Retinal pigment epithelial cell (primary cell): ENCODE measurements at places on chromosomes 11 and 22.

DNA sequence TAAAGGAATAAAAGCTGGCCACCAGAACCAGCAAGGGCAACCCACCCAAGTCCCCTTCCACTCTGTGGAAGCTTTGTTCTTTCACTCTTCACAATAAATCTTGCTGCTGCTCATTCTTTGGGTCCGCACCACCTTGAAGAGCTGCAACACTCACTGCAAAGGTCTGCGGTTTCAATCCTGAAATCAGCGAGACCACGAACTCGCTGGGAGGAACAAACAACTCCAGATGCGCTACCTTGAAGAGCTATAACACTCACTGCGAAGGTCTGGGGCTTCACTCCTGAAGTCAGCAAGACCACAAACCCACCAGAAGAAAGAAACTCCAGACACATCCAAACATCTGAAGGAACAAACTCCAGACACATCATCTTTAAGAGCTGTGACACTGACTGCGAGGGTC is 365.2 kb upstream of the LUZP2 start:
- no peak for DNase-seq

GRCh38 chr11:13486926-13487660 is 8.7 kb downstream of the PTH start:
- DNase-seq = no peak

- no peak for DNase-seq
Observed at GRCh38 chr11:1549338-1550330, 22.4 kb downstream of the DUSP8 start.

GRCh38 chr11:70389201-70389600 is 9.1 kb upstream of the CTTN start:
- DNase-seq = no peak

- no peak for DNase-seq
Observed at GRCh38 chr11:47245611-47246357, 2.8 kb downstream of the ACP2 start.

GRCh38 chr22:46025225-46025972 is 48.4 kb upstream of the WNT7B start:
- DNase-seq = no peak

- DNase-seq = no peak
Observed at GRCh38 chr22:37749831-37750595, 53.2 kb downstream of the TRIOBP start.

- DNase-seq = no peak
Observed at GRCh38 chr11:7906481-7906880, 24.6 kb downstream of the OR10A6 start.

GRCh38 chr11:111429066-111429506 is 50.0 kb upstream of the POU2AF1 start:
- no peak for DNase-seq

DNA sequence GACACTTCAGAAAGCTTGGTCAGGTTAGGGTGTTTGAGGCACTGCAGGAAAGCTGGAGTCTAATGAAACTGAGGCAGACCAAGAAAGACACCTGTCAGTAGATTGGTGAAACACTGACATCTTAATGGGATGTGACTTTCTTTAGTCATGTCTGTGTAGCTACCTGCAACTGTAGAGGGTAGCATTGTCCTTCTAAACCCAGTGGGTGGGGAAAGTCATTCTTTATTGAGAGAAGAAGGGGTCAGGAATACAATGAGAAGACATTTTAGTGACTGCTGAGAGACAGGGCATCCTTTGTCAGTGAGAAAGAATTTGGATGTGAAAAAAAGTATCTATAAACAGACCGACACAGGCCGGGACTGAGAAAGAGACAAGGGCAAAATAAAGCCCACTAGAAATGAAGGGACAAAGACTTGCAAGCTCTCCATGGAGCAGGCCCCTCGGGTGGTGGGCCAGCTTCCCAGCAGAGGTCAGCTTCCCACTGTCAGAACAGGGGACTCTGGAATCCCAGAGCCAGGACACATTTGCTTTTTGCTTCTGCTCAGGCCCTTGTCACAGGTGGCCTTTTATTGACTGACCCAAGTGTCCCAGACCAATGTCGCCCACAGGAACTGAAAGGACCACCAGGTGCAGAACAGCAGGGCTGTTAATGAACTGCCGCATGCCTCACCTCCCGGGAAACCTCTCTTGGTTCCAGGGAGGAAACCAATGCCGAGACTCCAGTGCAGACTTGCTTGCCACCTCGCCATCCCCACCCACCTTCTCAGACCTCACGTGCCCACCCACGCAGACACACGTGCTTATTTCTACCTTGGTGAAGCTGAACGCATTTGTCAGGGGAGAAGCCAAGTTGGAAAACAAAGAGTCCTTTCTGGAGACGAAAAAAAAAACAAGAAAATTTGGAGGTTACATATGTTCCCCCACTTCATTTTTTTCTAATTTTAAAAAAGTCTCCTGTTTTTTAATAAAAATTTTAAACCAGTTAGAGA is 212.8 kb downstream of the TENM4 start:
- DNase-seq = no peak

DNA sequence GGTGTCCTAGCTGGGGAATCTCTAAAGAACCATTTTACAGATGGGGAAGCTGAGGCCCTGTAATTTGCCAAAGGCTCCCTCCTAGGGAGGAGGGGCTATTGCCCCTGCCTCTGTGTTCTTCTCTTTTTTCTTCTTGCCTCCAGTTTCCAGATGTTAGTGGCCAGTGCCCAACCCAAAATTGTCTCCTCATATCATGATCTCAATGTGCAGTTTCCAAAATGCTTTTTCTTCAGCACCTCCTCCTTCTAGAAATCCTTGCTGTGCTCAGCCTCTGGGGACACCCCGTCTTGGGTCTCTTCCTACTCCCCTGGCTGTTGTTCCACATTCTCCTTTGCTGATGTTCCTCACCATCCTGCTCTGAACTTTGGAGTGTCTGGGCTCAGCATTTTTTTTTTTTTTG is 9.5 kb upstream of the CHRM1 start:
- no peak for DNase-seq

GRCh38 chr11:67463680-67464410 is 5.2 kb downstream of the TMEM134 start:
- DNase-seq = no peak

GRCh38 chr11:61008971-61009370 is 37.5 kb downstream of the CD6 start:
- no peak for DNase-seq

DNA sequence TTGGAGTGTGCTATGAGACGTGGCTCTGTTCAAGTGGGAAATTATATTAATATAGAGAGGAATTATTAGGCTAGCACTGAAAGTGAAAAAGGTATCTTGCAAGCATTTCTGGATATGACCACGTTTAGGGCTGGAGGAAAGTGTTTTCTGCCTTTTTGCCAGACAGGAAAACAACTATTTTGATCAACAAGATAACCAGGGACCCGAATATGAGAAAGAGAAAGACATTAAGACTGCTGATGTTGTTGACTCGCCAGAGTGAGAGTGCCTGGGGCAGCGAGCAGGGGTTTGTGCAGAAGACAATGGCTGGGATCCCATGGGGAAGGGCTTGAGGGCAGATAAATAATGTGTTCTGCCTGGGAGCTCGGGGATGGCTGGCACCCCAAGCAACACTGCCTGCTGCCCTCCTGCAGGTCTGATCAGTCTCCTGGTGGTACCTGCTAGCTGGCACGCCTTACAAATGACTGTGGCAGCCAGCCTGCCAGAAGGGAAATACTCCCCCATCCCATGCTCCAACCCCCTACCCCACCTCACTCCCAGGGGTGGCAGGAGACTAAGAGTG is 23.1 kb upstream of the CHST1 start:
- DNase-seq = no peak

DNA sequence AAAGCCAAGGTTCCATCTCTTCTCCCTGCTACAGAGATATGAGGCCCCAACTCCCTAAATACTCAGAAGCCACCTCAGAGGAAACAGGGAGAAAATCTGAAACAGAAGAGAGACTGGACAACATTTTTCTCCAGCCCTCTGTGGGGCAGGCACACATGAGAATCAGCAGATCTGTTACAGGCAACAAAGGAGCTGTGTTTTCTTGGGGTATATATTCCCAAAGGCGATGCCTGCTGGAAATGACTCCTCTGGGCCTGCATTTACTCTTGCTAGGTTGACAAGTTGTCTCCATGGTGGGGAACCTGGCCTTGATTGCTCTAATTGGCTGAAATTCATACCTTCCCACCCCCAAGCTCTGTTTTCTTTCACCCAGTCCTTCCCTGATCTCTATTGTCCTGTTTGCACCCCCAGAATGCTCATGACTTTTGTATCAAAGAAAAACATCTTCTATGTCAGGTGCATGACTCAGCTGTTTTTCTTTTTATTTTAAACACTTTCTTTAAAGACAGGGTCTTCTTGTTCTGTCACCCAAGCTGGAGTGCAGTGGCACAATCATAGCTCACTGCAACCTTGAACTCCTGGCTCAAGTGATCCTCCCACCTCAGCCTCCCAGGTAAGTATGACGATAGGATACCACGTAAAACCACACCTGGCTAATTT is 23.5 kb upstream of the P2RY6 start:
- DNase-seq = no peak

DNA sequence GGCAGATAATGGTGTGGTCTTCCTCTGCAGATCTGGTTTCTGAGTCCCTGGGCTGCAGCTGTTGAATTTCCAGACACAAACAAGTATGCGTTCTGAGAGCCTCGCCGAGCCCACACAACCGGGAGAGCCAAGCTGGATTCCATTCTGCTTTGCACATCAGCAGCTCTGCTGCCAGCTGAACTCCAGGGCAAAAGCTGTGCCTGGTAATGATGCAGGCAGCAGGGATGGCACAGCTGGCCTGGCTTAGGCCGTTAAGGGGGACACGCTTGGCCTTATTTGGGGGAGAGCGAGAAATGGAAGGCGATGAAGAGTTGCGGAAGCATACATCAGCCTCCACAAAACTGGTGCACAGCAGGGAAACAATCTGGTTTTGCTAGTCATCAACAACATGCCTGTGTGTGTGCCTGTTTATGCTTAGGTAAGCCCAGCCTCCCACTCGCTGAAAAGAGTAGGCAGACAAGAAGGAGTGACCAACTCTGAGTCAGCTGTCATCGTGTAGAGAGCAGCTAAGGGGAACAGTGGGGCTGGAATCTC is 25.1 kb downstream of the ADAMTS8 start:
- peak; percentile 27 for DNase-seq

DNA sequence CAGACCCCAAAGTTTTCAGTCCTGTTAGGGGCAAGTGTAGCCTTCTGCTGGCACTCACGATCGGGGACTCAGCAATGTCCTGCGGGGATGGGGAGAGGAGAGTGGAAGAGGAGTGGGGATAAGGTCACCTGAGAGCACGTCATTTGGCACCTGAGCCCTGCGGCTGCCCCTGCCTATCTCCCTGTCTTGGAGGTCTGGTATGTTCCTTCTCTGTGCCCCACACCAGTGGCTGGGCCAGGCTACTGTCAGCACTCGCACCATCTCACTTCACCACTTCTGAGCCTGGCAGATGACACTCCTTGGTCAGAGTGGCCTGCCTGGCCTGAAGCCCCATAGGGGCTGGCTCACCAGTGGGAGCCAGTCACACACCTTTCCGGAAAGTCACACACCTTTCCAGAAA is 20.1 kb upstream of the CHADL start:
- DNase-seq = no peak

DNA sequence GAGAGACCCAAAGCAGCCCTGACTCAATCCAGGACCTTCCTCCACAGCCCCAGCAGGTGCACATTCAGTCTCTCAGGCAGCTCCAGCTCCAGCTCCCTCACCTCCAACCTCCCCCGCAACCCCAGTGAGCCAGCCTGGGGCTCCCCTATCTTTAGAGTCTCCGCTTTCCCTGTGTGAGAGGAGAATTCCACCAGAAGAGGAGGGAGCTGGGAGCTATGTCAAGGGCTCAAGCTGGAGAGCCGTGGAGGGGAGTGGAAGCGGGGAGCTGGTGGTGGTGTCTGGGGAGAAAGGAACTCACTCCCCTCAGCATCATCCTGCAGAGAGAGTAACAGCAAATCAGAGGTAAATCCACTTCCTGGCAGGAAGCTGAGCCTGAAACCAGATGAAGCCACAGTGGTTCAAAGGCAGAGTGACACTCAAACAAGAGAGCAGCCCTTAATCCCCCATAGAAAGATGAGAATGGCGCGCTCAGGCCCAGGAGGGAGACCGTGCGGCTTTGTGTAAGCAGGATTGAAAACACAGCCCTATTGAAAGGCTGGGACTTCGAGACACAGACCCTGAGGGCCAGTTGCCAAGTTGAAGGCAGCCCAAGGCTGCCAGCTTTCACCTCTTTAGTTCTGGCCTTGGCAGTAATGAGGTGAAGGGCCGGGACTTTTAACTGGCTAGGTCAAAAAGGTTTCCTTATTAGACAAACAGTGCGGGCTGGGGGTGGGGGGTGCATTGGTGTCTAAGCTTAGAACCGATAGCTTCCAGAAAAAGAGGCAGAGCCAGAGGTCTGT is 21.4 kb upstream of the CDON start:
- DNase-seq = no peak

GRCh38 chr11:17766590-17766989 is 32.0 kb downstream of the KCNC1 start:
- no peak for DNase-seq

DNA sequence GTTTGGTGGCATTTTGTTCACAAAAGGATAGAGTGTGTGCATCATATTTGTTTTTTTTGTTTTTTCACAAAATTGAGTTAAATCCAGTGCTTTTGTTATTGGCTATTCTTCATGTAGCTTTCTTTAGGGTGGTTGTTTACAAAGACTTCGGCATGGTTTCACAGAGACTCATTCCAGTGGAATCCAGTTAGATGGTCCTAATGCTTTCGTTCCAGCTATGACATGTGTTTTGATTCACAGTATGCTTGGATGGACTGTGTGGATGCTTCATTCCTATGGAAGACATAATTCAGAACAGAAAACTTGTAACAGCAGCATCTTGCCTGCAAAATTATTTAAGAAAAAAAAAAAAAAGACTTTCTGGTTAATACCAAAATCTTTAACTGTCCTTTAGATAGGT is 97.9 kb downstream of the PDHX start:
- DNase-seq = no peak

GRCh38 chr11:14969901-14970323 is 2.2 kb downstream of the CALCA start:
- no peak for DNase-seq

DNA sequence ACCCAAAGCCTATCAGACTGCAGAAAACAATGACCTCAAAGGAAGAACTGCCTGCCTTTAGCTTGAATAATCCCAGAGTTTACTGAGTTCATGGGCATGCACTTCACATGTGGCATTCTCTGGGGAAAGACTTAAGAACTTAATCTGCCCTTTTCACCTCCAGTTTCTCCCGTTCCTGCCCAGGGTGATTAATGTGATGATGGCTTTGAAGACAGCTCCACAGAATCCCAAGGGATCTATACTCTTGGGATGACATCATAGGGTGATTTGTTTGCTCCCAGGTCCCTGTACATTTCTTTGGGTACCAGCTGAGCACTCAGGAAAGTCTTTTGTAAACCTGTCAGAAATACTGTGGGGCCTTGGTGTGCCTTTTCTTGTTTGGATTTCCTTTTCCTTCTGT is 14.0 kb downstream of the FJX1 start:
- peak; percentile 90 for DNase-seq

GRCh38 chr11:120908461-120909181 is 115.3 kb upstream of the TBCEL start:
- no peak for DNase-seq

DNA sequence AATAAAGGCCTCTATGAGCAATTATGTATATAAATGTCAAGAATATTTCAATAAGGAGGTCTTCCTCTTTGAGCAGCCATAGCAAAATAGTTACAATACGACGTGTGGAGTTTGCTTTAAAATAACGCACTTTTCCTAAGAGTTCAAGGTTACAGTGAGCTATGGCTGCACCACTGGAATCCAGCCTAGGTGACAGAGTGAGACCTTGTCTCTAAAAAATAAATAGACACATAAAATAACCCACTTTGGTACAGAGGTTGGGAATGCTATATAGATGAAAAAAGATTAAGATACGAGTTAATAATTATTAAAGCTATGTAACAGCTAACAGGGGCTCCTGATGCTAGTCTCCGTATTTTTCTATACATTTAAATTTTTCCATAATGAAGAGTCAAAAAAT is 12.6 kb downstream of the RAB6A start:
- no peak for DNase-seq

- no peak for DNase-seq
Observed at GRCh38 chr11:22199243-22199642, 6.4 kb downstream of the ANO5 start.
